ENCODE measurements at places on chromosomes 11 and 22.

DNA sequence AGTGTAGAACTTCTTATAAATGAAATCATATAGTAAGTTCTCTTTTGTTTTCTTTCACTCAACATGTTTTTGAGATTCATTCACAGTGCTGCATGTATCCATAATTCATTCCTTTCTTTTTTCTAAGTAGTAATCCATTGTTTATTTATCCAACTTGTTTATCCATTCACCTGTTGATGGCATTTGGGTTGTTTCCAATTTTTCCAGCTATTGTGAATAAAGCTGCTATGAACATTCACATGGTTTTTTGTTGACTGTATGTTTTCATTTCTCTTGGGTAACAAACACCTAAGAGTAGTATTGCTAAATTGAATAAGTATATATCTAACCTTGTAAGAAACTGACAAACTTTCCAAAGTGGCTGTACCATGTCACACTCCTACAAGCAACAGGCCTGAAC lies 23.5 kb downstream of the MRTFA start:
- no peak for DNase-seq

- DNase-seq, result no peak
These were observed 7.4 kb downstream of the LZTR1 start for GRCh38 chr22:20989323-20990138.

GRCh38 chr11:131852757-131853156 lies 482.3 kb downstream of the NTM start:
- DNase-seq, result no peak

DNA sequence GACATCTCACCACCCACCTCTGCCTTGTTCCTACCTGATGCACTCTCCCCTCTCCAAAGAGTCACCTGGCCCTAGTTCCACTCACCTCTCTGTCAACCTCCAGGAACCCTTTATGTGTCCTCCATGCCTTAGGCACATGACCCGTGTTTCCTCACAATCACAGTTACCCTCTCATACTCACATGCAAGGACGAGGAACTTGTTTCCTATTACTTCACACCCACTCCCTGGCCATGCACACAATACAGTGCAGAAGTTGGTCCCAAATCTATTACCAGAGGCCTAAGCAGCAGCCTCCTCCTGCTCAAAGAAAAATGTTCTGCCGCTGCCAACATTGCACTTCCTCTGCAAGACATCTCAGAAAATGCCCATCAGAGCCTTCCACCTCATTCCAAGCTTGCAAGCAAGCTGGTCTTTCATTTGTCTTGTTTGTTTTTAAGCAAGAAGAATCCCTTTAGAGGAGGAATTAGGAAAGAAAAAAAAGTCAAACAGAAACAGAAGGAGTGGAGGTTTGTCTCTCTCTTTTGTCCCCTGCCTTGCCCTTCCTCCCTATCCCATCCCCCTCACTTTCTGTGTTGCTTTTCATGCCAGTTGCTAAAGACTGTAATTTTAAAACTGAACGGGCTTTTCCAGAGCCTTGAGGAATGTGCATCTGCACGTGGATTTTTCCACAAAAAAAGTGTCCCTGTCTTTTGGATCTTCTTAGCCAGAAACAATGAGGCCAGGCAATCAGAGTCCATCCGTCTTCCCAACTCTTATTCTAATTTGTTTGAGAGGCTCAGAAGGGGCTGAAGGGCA lies 63.4 kb downstream of the KCNJ1 start:
- DNase-seq, result no peak

DNA sequence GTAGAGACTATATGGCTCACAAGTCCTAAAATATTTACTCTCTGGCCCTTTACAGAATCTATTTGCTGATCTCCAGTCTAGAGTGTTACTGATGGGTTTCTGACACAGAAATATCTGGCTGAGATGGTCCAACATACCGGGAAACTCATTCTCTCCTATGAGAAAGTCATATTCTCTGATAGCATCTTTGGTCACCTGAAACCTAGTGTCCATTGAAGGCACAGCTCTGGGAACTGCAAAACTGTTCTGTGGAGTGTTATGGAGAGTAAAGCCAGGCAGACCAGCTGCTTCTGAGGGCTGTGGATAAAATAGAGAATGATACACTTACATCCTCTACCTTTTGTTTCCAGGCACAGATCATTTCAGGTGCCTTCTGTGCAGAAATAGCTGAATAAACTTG lies 2.5 kb upstream of the C11orf24 start:
- DNase-seq, result no peak

- no peak for DNase-seq
These were observed 46.0 kb downstream of the PPARA start for GRCh38 chr22:46196278-46196677.

GRCh38 chr11:2207773-2208621 lies 36.4 kb upstream of the TH start:
- DNase-seq, result no peak

- no peak for DNase-seq
These were observed 243.1 kb upstream of the TENM4 start for GRCh38 chr11:79683930-79684329.

DNA sequence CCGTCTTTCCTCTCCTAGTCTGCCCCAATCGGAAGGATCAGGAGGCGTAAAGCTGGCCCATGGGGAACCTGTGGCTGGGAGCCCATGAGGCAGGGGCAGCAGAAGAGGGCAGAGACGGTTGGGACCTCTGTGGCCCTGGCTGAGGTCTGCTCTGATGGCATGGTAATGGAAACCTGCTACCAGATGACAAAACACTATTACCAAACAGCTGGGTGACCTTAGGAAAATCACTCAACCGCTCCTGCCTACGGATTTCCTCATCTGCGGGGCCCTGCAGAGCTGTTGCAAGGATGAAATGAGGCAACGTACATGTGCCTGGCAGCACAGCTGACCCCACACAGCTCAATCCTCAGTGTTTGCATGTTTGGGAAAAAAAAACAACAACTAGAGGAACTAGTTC lies 4.6 kb downstream of the AP5B1 start:
- no peak for DNase-seq

- DNase-seq, result no peak
These were observed 303.7 kb upstream of the ARHGAP42 start for GRCh38 chr11:100383357-100383865.

DNA sequence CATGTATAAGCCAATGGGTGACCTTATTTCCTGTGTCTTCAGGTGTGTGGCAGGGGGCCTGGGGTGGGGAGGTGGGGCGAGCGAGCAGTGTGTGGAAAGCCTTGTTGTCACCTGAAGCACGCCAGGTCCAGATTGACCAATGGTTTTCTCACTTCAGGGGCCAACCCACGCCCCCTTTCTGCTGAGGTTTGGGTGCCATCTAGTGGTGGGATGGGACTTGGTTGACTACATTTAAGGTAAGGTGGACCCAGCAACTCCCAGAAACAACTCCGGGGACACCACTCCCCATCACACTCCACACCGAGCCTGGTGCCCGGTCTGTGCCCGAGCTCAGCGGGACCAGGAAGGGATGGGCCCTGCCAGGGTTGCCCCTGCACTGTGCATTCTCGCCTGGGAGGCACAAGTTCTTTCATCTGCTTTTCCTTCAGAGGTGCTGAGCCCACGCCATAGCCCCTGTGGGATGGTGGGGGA lies 40.0 kb downstream of the TPCN2 start:
- DNase-seq, result no peak

DNA sequence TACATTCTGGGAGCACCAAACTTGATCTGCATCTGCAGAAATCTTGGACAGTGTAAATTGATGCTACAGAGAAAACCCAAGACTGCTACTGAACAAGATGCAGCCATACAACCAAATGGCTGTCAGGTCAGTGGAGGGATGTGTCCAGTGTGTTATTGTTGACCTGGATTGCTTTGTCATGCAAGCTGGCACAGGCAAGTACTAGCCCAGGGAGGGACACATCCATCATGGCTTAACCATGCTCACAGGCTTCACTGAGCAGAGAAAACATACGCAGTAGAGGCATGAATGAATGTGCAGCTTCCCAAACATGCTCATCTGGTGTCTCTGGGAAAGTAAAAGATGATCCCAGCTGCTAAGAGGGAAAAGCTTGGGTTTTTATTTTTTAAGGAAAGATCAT lies 93.6 kb downstream of the MTNR1B start:
- DNase-seq, result no peak

GRCh38 chr11:118051611-118052461 lies 25.0 kb upstream of the TMPRSS4 start:
- peak; percentile 38 for DNase-seq

GRCh38 chr11:19403196-19403895 lies 162.6 kb upstream of the E2F8 start:
- DNase-seq, result no peak

GRCh38 chr11:115167456-115167855 lies 336.8 kb downstream of the CADM1 start:
- DNase-seq, result no peak

- DNase-seq, result no peak
These were observed 29.6 kb downstream of the SOX6 start for GRCh38 chr11:16326679-16327297.

DNA sequence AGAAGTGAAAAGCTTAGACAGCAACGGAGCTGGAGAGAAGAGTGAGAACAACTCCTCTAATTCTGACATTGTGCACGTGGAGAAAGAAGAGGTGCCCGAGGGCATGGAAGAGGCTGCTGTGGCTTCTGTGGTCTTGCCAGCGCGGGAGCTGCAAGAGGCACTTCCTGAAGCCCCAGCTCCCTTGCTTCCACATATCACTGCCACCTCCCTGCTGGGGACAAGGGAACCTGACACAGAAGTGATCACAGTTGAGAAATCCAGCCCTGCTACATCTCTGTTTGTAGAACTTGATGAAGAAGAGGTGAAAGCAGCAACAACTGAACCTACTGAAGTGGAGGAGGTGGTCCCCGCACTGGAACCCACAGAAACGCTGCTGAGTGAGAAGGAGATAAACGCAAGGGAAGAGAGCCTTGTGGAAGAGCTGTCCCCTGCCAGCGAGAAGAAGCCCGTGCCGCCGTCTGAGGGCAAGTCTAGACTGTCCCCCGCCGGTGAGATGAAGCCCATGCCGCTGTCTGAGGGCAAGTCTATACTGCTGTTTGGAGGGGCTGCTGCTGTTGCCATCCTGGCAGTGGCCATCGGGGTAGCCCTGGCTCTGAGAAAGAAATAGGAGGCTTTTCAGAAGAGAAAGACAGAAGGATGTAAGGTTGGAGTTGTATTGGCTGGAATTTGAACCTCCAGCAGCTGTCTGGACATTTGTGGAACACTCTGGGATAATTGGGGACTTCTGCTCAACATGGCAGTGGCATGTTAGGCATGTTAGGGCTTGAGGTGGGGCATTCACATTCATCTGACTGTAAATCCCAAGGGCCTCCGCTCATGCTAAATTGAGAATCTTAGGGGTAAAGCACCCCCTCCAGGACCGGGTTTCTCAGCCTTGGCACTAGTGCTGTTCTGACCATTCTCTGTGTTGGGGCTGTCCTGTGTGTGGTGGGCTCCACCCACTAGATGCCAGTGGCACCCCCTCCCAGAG lies 47.1 kb downstream of the BID start:
- no peak for DNase-seq

- DNase-seq, result no peak
These were observed 7.4 kb downstream of the MED15 start for GRCh38 chr22:20514658-20515406.

- no peak for DNase-seq
These were observed 52.4 kb downstream of the SYTL2 start for GRCh38 chr11:85758480-85759039.

DNA sequence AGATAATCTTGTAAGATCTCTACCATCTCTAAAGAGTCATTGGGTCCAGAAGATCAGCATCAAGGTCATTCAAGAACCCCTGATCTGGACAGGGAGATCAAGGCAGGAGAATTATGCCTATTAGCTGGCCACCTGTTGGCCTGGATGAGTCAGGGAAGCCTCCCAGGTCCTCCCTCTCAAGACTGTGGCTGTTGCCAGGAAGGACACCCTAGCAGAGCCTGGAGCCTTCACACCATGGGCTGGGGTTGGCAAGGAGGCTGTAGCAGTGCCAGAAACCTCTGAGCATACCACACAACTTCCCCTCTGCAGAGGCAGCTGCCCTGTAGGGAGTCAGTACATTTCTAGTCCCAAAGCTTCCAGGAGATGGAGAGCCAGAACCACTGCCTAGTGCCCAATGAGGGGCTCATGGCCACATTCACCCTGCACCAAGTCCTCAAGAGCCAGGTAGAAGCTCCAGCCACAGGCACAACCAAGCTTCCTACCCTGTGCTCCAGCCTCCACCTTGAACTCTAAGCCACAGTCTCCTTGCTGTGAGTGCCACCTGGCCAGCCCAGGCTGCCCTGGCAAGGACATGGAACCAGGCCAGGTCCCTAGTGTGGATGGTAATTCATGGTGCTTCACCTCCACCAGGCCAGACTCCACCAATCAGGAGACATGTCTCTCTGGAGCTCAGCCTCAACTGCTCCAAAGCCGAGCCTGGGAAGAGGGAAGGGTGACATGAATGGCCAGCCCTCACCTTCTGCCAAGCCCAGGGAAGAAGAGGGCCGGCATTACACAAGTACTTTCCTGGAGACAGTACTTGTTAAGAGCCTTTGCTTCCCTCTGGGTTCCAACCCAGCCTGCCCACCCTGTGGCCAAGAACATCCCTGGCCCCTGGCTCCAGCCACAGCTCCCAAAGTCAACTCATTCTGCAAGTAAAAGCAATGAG lies 124.3 kb downstream of the BUD13 start:
- no peak for DNase-seq

GRCh38 chr11:13118650-13119049 lies 109.5 kb downstream of the RASSF10 start:
- no peak for DNase-seq

GRCh38 chr11:29318134-29318845 lies 698.5 kb downstream of the KCNA4 start:
- no peak for DNase-seq

GRCh38 chr11:20962581-20962980 lies 293.2 kb downstream of the NELL1 start:
- DNase-seq, result no peak

GRCh38 chr22:44574640-44575380 lies 76.8 kb upstream of the RTL6 start:
- no peak for DNase-seq

DNA sequence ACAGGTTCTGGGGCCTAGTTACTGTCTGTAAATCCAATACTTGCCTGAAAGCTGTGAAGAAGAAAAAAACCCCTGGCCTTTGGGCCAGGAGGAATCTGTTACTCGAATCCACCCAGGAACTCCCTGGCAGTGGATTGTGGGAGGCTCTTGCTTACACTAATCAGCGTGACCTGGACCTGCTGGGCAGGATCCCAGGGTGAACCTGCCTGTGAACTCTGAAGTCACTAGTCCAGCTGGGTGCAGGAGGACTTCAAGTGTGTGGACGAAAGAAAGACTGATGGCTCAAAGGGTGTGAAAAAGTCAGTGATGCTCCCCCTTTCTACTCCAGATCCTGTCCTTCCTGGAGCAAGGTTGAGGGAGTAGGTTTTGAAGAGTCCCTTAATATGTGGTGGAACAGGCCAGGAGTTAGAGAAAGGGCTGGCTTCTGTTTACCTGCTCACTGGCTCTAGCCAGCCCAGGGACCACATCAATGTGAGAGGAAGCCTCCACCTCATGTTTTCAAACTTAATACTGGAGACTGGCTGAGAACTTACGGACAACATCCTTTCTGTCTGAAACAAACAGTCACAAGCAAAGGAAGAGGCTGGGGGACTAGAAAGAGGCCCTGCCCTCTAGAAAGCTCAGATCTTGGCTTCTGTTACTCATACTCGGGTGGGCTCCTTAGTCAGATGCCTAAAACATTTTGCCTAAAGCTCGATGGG lies 13.5 kb downstream of the PIK3IP1 start:
- DNase-seq, result no peak

GRCh38 chr11:91771961-91772360 lies 452.7 kb upstream of the FAT3 start:
- no peak for DNase-seq
